ENCODE measurements at places on chromosomes 5 and 9. TPM values are rescaled to one million over a fixed set of nuclear protein-coding genes. Genes with fewer than 3 reads are reported as not detected.

- no peak for DNase-seq
Observed at GRCh38 chr9:120692901-120693699, 21.2 kb downstream of the MEGF9 start.

DNA sequence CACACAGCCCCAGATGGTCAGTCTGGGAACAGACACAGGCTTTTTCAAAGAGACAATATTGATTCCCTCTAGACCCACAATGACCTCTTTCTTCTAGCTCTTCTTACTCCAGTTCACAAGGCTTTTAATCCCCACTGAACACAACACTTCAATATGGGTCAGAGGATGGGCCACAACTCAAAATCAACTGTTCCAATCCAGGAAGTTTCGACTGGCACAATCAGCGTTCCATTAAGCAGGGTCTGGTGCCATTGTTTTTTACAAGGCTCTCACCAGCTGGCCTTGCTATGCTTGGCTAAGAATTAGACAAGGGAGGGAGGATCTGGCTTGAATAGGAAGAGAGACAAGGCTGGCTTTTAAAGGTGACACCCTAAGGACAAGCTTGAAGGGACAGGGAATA is 199.4 kb upstream of the SLC24A2 start:
- DNase-seq = no peak

DNA sequence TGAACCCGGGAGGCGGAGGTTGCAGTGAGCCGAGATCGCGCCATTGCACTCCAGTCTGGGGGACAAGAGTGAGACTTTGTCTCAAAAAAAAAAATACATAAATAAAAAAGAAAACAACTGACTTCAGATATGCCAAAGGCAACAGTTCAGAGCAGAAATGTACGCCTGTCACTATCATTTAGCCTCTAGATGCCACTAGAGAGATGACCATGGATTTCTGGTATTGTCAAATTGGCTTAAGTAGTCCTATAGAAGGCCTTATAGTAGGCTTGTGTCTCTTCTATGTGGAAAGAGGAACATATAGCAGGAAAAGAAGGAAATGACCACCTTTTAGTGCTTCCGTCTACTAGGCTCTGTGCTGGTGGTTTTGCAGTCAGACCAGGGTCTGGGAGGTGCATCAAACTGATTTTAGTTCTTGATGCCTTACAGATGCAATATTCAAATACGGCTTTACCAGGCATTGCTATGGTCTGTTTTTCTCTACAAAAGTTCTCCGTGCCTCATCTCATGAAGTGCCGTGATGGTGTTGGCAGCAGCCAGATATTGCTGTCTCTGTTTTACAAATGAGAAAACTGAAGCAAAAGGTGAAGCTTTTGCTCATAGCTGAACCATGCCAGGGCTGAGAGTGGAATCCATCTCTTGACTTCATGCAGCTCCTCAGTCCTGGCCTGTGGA is 17.2 kb downstream of the AGXT2 start:
- DNase-seq = no peak

DNA sequence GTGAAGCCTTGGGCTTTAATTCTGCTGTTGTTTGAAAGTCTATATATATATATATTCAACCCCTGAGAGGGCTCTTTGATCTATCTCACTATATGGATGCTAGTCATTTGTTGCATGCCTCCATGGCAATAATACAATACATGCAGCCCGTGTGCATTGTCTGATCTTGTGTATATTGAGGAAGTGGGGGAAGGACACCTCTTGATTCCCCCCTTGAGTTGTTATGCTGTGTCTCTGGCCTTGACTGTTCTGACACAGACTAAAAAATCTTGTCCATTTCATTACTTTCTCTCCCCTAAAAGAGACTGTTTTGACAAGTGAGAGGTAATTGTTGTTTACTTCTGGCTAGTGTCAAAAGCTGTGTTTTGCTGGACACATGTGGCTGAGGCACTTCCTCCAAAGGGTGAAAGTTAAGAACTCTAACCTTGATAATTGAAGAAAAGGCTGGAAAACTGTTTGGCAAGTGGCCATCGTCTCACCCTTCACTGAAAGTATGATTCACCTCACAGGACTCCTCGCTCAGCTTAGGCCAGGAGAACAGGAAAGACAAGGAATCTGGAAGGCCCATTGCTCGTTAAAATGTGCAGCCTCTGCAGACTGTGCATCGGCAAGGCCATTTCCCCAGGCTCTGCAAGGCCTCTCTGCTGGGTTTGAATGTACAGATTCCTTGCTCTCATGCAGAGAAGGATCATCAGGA is 304.0 kb downstream of the PRELID2 start:
- DNase-seq = no peak

DNA sequence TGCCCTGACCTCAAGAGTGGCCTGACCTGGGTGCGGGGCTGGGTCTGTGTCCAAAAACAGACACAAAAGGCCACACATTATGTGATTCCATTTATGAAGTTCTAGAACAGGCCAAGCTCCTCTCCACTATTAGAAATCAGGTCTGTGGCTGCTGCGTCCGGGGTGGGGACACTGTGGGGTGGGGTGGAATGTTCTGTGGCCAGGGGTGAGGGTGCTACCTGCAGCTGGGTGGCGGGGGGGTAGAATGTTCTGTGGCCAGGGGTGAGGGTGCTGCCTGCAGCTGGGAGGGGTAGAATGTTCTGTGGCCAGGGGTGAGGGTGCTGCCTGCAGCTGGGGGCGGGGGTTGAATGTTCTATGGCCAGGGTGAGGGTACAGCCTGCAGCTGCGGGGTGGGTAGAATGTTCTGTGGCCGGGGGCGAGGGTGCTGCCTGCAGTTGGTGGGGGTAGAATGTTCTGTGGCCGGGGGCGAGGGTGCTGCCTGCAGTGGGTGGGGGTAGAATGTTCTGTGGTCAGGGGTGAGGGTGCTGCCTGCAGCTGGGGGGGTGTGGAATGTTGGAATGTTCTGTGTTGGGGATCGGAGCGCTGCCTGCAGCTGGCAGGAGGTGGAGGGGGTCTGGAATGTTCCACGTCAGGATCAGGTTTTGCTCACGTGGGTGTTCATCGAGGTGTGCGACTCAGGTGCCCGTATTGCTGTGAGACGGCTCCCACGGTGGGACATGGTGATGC is 8.3 kb downstream of the LCN12 start:
- DNase-seq = no peak

DNA sequence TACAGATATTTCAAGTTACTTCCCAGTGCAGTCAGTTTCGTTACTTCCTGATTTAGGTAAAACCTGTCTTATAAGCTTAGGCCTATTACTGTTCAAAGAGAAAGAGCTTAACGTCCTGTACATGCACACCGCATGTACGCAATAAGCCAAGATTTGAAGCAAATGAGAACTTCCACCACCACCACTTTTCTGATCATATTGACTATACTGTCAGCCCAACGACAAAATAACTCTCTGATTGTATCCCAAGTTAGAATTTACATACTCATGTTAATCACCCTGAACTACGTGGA is 5.1 kb downstream of the NFIB start:
- DNase-seq = no peak

GRCh38 chr5:34053571-34054399 is 10.8 kb upstream of the C1QTNF3 start:
- DNase-seq = no peak

GRCh38 chr5:143002459-143003327 is 232.5 kb downstream of the ARHGAP26 start:
- no peak for DNase-seq

GRCh38 chr5:139828207-139828895 is 32.7 kb downstream of the PSD2 start:
- DNase-seq = no peak

- DNase-seq = no peak
Observed at GRCh38 chr9:89481538-89481915, 16.4 kb downstream of the SEMA4D start.

DNA sequence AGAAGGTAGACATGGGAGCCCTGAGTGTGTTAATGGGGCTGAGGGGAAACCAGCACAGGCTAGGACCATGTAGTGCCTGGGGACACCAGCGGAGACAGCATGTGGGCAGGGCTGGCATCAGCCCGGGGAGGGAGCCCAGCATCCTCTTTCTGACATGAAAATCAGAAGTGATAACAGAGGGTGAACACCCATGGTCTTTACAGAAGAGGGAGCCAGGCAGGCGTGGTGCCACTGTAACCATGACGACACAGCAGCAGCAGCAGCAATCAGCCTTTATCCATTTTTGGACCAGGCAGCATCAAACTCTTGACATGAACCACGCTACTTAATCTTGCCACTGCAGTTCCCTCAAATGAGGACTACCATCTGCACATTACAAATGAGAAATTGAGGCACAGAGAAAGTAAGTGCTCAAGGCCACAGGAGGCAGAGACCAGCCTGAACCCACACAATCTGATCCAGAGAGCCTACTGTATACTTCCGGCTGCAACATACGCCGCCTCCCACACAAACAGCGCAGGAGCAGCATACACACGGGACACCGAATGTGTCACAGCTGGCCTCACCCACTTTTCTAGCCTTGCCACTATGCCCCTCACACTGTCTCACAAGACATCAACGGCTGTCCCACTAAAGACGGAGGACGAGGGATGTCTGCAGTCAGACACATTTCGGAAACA is 23.8 kb downstream of the CAMSAP1 start:
- DNase-seq = peak; percentile 67

- no peak for DNase-seq
Observed at GRCh38 chr9:95185956-95186355, 131.6 kb downstream of the FANCC start.

DNA sequence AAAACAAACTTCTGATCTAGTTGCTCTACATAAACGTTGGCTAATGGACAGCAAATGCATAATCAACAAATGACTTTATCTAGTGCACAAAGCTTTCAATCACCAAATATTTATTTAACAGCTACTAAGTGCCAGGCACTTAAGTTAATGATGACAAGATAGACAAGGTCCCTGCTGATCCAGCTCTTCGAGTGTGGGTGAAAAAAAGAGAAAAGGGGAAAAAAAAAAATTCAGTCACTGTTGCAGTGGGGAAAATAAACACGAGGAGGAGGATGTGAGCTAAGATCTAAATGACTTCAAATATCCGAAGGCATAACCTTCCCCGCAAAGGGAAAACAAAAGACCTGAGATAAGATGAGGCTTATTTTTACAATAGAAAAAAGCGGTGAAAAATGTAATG is 9.6 kb downstream of the PSIP1 start:
- no peak for DNase-seq

DNA sequence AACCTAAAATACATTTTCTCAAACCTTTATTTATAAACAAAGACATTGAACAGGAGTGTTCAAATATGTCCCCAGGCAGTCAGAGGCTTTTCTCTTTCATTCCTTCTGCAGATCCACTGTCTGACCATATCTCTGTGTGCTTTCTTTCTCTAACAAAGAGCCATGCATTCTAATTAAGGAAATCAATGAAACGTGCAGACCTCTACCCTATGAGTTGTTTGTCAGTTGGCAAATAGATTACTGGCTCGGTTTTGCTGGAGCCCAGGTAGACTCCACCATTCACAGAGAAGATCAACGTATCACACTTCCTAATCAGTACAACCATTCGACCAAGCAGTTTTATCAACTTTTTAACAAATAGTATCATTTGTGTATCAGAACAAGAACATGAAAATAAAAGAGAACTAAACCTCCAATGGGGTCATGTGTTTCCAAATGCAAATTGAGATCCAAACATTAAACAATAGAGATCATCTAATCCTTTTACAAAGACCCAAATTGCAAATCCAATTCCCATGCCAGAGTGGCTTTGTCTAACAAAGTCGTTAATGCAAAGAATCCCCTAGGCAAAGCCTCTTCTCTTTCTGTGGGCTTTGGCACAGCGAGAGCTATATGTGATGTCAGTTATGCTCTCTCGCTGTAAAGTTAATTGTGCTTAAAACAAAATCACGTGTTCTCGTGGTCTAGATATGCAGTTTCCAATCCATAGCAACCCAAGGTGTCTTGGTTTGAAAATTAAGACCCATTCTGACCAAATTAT is 16.8 kb downstream of the KLF4 start:
- DNase-seq = no peak

DNA sequence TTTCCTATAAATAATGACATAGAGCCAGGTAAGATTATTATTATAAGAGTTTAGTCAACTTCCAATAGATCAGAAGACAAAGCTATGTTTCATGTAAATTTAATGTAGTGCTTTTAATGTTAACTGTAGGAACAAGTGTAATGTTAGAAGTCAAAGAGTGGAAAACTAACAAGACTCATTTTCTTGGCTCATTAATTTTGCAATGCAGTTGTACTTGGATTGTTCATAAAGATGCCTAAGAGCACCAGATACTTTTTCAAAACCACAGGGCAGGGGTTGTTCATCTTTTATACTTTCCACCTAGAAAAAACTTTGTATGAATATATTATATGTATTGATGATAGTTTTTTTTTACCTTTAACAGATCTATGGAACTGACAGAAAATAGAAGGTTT is 1705.3 kb upstream of the CDH9 start:
- DNase-seq = no peak

GRCh38 chr5:2270467-2270866 is 387.7 kb upstream of the IRX4 start:
- DNase-seq = peak; percentile 80

DNA sequence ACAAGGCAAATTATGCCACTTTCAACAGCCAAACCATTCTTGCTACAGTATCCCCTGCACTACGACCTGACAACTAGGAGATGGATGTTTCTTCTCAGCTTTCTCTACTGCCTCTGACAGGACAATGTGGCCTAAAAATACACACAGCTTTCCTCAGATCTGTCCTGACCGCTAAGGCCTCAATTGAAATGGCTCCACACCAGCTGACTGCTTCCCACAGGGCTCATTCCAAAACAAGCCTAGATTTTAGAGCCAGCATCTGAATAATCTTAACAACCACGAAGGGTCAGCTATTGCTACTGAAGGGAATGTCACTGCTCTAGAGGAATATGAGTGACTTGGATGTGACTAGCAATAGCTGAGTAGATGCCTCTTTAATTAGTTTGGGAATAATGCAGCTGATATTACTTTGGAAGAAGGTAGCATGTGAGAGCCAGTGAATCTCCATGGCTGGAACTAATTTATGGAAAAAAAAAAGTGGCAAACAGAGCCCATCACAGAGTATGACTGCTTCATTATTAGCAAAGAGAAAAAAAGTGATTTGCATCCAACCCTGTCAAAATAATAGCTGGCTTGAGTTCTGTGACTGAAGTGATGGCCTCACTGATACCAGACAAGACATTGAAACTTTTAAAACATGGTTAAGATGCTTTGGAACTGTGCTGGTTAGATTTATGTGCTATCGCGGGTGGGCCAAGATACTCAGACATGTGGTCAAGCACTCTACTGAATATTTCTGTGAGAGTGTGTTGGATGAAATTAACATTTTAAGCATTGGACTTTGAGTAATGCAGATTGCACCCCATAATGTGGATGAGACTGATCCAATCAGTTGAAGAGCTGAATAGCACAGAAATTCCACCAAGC is 450.2 kb downstream of the NR2F1-AS1 start:
- DNase-seq = no peak

DNA sequence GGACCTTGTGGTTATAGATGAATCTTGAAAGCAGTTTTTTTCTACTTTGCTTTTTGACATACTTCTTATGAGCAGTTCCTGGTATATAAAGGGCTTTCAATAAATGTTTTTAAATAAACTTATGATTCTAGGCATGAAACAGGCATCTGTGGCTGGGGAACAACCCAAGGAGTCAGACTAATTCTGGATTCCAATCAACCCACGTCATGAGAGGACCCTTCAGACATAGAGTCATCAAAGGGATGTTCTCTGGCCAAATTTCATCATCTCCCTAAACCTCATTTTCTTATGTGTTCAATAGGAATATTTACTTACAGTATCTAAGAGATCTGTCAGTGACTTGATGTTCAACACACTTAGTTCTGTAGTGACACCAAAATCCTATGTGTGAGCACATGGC is 243.8 kb upstream of the ZNF462 start:
- no peak for DNase-seq

The DELE1 gene
- total RNA-seq = 74.0 TPM

The VPS13A gene
- 26.8 TPM for total RNA-seq

The MPDZ gene
- 46.0 TPM for total RNA-seq

The NIM1K gene
- total RNA-seq = 0.58 TPM

The PAX5 gene
- total RNA-seq = 0.06 TPM

Data from mesenteric fat pad (tissue), 1 donor.